ENCODE measurements at places on chromosomes 11 and 22. TPM values are rescaled to one million over a fixed set of nuclear protein-coding genes. Genes with fewer than 3 reads are reported as not detected.

Gene OTOG
- not detected for total RNA-seq

Gene LIPT2
- 6.1 TPM for total RNA-seq

Gene EXPH5
- 0.89 TPM for total RNA-seq

DNA sequence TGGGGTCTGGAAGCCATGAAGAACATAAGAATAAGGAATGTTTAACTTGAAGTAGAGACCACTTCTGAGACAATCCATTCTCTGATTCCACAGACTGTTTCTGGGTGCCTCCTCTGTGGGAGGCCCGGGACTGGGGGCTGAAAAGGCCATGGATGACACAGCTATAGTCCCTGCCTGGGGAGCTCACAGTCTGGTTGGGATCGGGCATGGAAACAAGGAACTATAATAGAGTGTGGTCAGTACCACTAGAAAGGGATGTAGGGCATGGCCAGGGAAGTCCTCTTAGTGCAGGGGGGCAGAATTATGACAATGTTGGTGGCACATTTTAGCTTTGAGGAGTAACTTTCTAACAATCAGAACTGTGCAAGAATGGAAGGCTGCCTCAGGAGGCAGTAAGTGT is 9.2 kb upstream of the KCNE3 start:
- DNase-seq, result no peak

- DNase-seq, result no peak
Measured at GRCh38 chr11:30434901-30435300, 112.0 kb downstream of the ARL14EP start.

DNA sequence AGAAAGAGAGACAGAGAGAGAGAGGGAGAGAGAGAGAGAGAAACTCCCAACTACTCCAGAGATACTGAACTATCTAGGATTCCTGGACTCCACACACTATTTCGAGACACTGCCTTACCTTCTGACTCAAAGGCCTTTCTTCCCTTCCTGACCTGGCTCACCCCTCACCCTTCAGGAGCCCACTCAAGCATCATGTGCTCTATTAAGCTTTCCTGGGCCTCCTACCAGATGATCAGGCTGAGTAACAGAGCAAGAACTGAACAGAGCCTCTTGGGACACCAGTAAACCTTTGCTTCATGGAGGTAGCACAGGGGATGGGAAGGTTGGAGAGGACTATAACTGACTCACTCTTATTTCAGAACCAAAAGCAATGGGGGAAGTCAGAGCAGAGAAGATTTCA is 31.4 kb downstream of the PLEKHA7 start:
- DNase-seq, result no peak

- no peak for DNase-seq
Measured at GRCh38 chr11:11552529-11553087, 69.2 kb downstream of the GALNT18 start.

- no peak for DNase-seq
Measured at GRCh38 chr11:126104420-126104819, 41.8 kb upstream of the CDON start.

All from CD8-positive, alpha-beta memory T cell (primary cell).